ENCODE measurements at places on chromosomes 11 and 22.

DNA sequence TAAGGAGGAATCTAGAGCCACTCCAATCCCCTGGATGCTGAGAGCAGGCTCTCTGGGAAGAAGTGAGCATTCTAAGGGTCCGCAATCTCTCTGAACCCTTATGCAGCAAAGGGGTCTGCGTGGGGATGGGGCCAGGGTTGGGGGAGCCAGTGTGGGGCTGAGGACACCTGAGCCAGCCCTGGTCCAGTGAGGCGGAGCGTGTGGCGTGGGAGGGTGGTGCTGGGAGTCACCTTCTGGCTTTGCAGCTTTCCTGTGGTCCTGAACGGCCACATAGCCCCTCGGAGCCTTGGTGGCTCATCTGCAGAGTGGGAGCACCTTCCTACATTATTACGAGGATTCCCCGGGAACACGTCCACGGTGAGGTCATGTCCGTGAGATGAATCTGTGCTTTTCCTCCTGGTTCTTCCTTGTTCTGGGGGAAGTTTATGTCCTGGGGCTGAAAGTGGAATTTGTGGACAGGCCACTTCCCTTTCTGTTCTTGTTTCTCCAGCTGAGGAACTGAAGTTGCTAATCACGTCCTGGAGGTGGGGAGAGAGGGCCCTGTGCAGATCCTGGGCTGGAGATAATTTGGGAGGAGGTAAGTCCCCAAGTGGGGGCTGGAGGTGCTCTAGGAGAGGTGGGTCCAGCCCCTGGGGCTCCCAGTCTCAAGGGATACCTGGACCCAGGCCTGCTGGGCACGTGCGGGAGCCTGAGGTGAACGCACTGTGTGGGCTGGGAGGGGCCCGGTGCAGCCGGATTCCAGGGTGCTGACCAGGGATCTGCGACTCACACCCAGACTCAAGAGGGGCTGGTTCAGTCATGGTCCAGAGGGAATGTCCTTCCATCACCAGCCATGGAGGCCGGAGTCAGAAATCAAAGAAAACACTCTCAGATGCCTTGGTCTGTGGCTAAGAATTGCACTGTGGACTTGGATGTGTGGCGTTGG lies 6.1 kb downstream of the MRGPRE start:
- no peak for DNase-seq

DNA sequence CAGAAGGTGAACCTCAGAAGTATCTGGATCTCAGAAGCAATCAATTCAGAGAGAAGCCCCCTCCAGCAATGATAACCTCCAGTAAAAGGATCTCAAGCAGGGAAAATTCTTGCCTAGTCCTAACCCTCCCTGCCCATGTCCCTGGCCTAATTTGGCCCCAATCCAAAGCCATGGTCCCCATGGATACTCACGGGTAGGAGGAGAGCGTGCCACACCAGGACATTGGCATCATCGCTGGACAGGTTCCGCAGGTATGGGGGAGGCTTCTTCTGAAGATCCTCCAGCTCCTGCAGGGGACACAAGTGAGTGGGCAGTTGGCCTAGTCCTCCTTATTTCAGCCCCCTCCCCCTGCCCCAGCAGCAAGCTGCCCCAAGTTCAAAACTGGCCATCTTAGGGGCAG lies 7.3 kb downstream of the UBE2L6 start:
- no peak for DNase-seq

- no peak for DNase-seq
Measured at GRCh38 chr22:21974058-21974649, 8.4 kb downstream of the TOP3B start.

DNA sequence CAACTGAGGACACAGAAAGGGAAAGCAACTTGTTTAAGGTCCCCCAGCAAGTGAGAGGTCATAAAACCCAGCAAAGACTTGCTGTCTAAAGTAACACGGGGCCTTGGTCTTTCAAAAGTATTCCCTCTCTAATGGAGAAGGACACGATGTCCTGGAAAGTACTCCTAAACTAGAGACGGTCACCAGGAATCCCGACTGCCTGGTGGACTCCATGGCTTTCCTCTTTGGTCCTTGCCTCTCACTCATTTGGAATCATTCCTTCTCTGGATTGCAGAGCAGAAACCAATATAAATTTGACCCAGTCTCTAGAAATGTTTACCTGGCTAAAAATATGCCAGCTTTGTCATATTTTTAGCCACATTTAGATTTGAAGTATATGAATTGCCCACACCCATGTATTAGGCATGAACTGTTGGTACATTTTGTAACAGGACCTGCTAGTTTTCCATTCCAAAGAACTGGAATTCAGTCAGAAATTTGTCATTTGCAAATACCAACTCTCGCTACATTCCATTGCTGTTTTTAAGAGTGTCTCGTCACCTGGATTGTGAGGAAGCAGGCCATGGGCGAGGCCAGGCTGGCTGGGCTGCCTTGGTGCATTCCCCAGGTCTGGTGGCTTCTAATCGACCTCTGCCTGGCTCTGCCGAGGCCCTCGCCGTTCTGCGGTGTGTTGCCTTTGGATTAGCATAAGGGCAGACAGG lies 12.9 kb downstream of the NAV2 start:
- no peak for DNase-seq

- no peak for DNase-seq
Measured at GRCh38 chr11:73566977-73567755, 30.7 kb downstream of the FAM168A start.

DNA sequence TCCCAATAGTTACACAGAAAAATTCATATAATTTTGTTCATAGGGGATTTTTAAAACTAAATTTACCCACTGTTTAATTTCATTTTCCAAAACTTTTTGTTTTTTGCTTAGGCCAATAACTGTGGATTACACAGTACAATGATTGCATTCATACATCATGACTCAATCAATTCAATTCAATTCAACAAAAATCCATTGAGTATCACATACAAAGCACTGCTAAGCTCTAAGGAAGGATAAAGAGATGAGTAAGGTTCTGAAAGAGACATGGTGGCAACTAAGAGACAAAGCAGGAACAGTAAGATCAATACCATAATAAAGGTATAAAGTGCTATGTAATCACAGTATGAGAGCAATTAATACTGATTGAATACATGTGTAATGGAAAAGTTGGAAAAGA lies 9.4 kb upstream of the LAYN start:
- no peak for DNase-seq

- no peak for DNase-seq
Measured at GRCh38 chr11:36454941-36455631, 55.0 kb downstream of the TRAF6 start.

DNA sequence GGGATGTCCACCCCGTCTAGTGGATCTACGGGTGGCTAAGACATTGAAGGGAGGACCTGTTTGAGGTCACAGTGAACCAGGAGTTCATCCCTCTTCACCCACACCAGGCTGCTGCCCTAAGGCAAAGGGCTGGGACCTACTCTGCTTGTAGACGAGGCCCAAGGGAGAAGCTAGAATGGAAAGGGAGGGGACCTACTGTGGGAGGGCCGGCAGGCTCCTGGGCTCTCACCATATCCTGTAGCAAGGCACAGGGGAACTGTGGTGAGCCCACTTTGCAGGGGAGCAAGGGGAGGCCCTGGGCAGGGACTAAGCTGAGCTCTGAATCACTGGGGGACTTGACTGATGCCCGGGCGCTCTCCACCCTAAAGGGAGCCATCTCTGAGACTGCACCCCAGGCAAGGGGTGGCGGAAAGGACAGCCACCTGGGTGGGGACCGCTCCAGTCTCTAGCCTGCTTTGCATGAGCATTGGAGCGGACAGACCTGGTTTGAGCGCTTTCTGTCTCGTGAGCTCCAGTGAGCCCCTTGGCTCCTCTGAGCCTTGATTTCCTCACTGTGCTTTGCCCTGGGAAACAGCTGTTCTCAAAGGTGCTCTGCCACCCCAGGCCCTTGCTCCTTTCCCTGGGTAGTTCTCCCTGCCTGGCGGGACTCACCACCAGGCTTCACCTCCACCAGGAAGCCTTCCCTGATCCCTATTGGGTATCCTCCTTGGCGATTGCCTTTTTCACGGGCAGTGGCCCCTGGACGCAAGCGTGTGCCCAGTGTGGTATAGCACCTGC lies 24.2 kb downstream of the PARVG start:
- DNase-seq = no peak

DNA sequence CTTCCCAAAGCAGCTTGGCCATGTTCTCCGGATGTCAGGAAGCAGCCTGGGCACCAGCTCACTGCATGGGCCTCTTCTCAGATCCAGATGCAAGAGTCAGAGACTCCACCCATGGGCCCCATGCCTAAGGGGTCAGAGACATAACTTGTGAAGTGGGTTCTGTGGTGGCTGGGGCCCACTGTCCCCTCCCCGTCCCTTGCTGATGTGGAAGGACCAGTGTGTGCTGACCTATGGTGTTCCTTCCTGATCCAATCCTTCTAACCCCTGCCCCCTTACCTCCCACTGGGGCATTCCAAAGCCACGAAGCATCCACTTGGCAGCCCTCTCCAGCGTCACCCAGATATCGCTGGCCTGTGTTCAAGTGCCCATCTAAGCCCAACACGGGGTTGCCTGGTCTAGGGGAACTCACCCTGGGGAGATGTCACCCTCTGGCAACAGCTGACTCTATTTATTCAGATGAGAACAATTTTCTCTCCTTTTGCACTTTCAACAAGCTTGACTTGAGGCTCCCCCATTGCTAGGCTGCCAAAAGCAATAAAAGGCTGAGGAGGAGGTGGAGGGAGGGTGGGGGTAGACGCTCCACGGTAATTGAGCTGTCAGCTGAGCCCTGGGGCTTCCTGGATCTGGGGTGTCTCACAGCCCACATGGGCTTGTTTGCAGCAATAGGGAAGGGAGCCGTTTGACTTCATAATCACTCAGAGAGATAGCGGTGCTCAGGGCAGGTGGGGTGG lies 158.5 kb downstream of the ADAMTS15 start:
- DNase-seq = no peak

GRCh38 chr11:74135127-74135840 lies 35.5 kb downstream of the C2CD3 start:
- no peak for DNase-seq
